A549 treated with CpdA at 1 μM for 4 hours (cell line): ENCODE measurements at places on chromosomes 5 and 9. TPM values are rescaled to one million over a fixed set of nuclear protein-coding genes. Genes with fewer than 3 reads are reported as not detected.

Gene SLC45A2
- 0.07 to 0.16 TPM in 2 of 5 replicates, not detected in the others for total RNA-seq

Gene EQTN
- not detected in 5 replicates for total RNA-seq

Gene CD14
- total RNA-seq, result 3.6 to 5.6 TPM (median 4.4 TPM) in 5 replicates

Gene SEMA6A
- 0.07 to 0.21 TPM (median 0.13 TPM) in 5 replicates for total RNA-seq

Gene SPATA31D1
- not detected in 5 replicates for total RNA-seq

Gene GRXCR2
- not detected in 5 replicates for total RNA-seq

Gene PRDM9
- not detected in 5 replicates for total RNA-seq

Gene ATP10B
- not detected in 5 replicates for total RNA-seq

Gene RARS1
- total RNA-seq, result 93.8 to 126 TPM (median 100 TPM) in 5 replicates

Gene FGF1
- 0.13 to 1.3 TPM (median 0.32 TPM) in 5 replicates for total RNA-seq

Gene CORO2A
- 0.36 to 0.86 TPM (median 0.59 TPM) in 5 replicates for total RNA-seq

Gene AIF1L
- total RNA-seq, result 1.2 to 1.4 TPM (median 1.3 TPM) in 5 replicates
